ENCODE measurements at places on chromosomes 1 and 21. TPM values are rescaled to one million over a fixed set of nuclear protein-coding genes. Genes with fewer than 3 reads are reported as not detected.

DNA sequence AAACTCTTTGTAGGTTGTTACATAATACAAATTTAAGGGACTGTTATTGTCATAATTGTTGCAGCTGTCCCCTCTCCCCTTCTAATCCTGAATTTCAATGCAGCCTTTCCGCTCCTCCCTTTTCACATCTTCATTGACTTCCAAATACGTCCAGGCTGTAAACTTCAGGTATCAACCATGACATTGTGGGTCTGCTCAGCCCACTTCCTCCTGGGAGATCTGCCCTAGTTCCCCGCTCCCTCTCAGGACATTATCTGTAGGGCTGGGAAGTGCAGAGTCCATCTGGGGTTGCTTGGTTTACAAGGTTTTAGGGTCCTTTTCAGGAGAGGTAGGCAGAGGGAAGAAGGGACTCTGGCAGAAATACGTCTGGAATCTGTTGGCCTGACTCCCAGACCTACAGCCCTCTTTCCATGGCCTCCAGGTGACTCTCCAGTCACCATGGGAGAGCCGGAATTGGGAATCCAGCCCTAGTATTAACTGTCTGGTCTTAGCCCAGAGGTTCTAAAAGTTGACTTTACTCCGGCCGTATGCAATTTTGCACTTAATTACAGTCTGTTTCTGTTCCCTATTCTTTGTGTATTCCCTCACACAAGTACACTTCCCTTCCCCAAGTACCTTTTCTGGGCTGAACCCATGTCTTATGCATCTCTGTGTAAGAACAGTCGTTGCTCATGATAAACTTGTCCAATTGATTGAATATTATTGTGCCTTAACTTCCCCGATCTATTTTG, 4.7 kb upstream of the DENND2D start:
- DNase-seq: no peak
- peak overlapping the region; percentile 63 for H3K4me3 ChIP-seq
- H3K4me1 ChIP-seq: peaks cover 24% of the 10 kb centered on the region
- H3K27ac ChIP-seq: no peak overlapping the region
- no peaks in the 10 kb centered on the region for H3K36me3 ChIP-seq

DNA sequence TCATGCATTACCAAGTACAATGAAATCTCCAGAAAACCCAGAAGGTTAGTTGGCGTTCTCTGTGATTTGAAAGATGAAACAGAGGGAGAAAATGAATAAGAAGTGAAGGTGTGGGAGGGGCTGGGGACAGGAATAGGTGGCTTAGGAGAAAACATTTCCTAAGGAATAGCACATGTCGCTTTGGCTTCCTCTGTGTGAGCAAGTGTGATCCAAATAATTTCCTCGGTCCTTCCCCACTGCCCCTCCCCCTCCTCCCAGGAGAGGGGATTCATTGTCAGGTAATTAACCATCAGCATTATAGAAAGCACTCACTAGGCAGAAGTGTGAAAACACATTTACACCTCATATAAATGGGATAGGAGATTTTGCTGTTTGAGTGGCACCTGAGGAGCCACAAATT, 105.5 kb downstream of the NUF2 start:
- H3K27ac ChIP-seq: no peak overlapping the region
- H3K36me3 ChIP-seq: no peaks in the 10 kb centered on the region
- no peaks in the 10 kb centered on the region for H3K4me1 ChIP-seq
- DNase-seq: peak; percentile 75

DNA sequence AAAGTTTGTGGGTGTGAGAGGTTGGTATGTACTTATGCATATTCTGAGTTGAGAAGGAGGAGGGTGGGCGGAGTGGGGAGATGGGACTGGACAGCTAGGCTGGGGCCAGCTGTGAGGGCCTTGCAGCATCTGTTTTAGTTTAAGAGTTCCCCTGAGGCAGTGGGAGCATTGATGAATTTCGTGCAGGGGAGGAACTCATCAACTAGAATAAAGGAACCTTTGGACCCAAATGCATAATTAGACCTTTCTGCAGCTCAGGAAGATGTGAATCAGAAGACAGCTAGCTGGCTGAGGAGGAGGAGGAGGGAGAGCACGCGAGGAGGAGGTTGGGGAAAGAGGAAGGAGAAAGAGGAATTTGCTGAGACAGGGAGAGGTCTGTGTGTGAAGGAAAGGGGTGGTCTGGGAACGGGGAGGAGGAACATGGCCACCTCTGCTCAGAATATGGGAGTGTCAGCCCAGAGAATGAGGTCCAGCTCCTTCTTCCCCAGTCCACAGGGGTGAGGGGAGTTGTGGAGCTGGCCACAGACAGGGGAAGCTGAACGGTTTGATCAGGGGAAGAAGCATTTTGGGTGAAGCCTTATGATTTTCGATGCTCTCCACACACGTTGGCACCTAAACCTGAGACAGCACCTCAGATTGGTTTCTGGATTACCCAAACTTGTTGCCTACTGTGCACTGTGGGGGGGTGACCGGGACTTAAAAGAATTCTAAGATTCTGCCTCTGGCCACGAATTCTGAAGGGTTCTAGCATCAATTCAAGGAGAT, 27.7 kb downstream of the MYOG start:
- peaks cover 4% of the 10 kb centered on the region for H3K36me3 ChIP-seq
- no peak overlapping the region for H3K27ac ChIP-seq
- no peaks in the 10 kb centered on the region for H3K27me3 ChIP-seq
- no peak for DNase-seq
- no peak overlapping the region for H3K4me3 ChIP-seq
- H3K4me1 ChIP-seq: no peaks in the 10 kb centered on the region

Gene NEGR1
- total RNA-seq: 39.3 TPM

DNA sequence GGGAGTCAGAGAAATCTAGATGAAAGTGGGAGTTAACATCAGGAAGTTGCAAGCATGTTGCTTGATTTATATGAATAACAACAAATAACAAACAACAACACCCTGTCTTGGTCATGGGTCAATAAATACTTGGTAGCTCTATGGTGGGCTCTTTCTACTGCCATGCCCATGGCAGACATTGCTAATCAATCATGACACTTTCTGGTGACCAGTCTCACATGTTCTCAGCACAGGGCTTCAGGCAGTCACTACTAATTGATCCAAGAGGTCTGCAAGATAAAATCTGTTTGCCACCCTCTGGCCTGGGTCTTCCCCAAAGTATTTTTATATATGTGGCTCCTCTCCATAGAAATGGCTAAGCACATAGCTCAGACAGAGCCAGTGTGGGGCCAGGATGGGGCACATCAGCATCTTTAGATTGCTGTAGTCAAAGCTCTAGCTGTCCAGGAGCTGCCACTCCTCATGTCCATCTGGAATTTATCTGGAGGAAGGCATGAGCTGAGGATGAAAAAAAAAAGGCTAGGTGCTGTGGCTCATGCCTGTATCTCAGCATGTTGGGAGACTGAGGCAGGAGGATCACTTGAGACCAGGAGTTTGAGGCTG, 51.2 kb downstream of the STUM start:
- no peaks in the 10 kb centered on the region for H3K36me3 ChIP-seq
- H3K4me3 ChIP-seq: no peak overlapping the region
- no peaks in the 10 kb centered on the region for H3K27me3 ChIP-seq
- no peak overlapping the region for H3K27ac ChIP-seq
- H3K4me1 ChIP-seq: peaks cover 26% of the 10 kb centered on the region
